ENCODE measurements at places on chromosomes 3 and 15.

GRCh38 chr3:4906107-4906621, 73.1 kb upstream of the BHLHE40 start:
- DNase-seq = peak; percentile 36

GRCh38 chr15:90560229-90560776, 30.6 kb downstream of the CRTC3 start:
- peak; percentile 55 for DNase-seq

DNA sequence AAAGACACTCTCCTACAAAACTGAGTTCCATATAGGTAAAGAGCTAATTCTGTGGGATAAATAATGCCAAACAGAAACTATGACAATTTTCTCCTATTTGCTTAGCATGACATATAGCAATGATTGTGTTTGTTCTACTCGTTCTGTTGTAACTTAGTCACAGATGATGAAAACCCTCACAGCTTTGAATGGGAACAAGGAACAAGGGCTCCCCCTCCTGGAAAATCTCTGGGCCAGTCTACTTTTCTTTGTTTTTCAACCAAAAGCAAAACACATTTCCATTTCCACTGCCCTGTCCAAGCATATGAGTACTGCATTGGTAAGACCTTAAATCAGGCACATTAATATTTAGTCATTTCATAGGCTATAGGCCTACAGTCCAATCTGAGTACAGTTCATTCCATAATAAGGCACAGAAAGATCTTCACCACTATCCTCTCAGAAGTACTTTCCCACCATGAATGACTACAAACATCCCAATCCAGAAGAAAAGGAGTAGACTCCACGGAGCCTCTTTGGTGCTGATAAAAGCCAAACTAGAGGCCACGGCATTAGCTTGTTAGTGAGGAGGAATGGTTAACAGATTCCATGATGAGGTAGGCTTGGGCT, 67.1 kb downstream of the ATP8B4 start:
- DNase-seq = peak; percentile 87

GRCh38 chr3:87435926-87436620, 159.7 kb upstream of the POU1F1 start:
- DNase-seq = no peak

GRCh38 chr15:68691705-68692104, 112.9 kb downstream of the CORO2B start:
- no peak for DNase-seq

- DNase-seq = no peak
These were observed 708 bp upstream of the PTPN23 start for GRCh38 chr3:47380026-47380600.

DNA sequence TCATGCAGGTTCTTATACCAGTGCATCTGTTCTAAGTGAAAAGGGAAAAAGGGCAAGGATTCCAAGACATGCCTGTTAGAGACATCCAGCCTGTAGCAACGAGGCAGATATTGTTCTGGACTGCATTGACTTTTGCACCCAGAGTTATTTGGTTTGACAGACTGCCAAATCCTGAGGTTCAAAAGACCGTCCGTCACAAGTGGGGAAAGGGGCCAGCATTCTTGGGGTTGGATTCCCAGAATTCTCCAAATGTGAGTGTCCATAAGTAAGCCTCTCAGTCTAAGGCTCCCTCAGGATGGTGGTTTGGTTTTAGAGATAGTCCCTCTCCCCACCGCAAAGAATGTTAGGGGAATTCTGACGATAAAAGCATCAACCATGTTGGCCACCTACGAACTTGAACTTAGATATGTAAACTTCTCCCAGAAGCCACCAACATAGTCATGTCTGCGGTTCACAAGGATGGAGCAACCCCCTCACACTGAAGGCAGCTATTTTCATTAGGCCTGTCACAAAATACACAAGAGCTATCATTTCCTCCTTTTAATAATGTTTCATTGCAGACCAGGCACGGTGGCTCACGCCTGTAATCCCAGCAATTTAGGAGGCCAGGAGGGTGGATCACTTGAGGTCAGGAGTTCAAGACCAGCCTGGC, 13.6 kb upstream of the LACTB start:
- peak; percentile 99 for DNase-seq

GRCh38 chr3:57974796-57975388, 33.3 kb upstream of the FLNB start:
- peak; percentile 85 for DNase-seq

DNA sequence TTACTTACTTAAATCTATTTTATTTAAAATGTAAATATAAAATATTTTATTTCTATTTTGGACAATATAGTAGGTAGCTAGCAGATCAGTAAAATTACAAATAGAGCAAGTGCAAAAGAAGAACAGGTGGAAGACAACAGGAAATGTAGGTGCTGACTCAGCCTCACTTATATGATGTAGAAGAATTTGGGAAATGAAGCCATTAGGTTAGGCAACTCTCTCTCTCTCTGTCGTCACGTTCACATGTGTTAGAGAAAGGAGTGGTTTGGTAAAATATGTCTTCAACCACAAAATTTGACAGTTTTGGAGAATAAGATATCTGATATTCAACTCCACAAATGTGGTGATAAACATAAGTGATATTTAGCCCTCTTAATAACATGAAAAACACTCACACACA, 532.5 kb upstream of the KCNMB2 start:
- DNase-seq = no peak

GRCh38 chr15:64224511-64224910, 61.7 kb upstream of the PPIB start:
- DNase-seq = no peak

DNA sequence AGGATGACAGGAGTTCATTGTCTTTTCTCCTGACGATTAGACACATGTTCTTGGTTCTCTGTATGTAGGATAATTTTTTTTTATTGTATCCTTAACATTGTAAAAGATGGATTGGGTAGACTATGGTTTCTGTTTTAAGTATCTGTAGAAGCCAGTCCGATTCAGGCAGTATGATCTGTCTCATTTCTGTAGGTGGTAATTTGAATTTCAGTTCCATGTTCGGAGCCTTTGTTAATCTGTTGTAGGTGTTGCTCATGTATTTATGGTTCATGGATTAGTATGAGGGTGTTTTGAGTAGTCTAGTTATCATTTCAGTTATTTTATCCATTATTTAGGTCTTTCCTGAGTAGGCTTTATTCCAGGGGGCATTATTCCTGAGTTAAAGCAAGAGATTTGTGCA, 32.4 kb upstream of the MME start:
- no peak for DNase-seq

GRCh38 chr3:129442486-129442885, 2.5 kb downstream of the IFT122 start:
- no peak for DNase-seq

- DNase-seq = peak; percentile 73
These were observed at the start of gene SH3GL3 for GRCh38 chr15:83446904-83447709. TSS of gene SH3GL3 (plus strand) at chr15:83447341. CDS start at chr15:83447534, 193 bp downstream.

DNA sequence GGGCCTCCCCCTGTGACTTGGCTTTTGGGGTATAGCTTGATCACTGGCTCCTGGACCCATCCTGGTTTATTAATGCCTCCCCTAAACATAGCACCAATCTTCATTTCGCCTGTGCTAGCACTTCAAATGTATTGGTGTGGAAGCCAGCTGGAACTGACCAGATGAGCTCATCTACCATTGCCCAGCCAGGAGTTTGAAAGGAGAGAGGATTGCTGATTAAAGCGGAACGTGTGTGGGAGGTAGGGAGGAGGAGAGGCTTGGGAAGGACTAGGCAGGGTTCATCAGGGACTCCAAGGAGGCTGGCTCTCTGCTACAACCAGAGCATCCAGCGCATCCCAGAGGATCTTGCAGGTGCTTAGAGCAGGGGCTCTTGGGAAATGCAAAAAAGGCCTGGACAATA, 34.4 kb upstream of the TLE3 start:
- no peak for DNase-seq

DNA sequence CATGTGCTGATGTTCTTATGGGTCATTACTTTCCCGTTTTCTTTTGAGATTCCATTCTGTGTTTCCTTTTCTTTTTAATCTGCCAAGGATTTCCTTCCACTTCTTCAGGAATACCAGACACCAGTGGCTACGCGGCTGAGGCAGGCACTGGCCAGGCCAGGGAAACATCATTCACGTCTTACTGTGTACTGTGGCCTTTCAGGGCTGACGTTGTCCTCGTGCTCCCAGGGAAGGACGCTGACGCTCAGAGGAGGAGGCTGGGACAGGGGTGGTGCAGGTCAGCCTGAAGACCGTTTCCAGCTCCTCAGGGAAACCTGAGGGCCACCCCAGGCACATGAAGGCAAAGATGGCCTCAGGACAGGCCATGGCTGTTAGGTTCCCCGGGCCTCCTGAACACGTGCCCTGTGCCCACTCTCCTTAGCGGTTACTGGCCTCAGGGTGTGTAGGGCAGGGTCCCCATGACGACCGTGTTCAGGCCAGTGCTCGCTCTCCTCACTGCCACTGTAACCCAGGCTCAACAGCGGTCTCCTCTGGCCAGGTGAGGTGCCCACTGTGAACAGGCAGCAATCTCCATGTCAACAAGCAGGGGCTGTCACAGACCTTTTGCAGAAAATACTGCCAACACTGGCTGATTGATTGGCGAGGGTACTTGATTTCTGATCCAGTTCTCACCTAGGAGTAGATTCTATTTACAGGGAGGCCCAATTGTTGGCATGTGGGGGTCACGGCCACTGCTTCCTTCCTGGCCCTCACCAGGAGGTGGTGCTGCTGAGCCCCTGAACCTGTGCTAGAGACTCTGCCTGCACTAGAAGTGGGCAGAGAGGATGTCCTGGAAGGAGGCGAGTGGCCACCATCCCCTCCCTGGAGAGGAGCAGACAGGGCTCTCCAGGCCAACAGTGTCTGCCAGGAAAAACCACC, 169.5 kb downstream of the ATP10A start:
- peak; percentile 21 for DNase-seq

DNA sequence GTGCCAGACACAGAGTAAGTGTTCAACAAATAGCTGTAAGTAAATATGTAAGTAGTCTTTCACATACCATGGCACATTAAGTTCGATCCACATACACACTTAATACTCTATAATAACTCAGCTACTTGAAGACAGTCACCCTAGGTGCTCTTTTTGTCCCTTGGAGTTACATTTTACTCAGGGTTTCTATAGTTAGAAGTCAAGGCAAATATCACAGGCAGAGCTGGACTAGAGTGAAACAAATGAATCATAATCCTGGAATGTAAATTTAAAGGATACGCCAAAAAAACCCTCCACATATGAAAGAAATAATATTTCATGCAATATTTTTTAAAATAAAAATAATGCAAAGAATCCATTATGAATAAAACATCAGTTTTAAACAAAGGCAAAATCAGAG, 461.8 kb downstream of the MAGI1 start:
- DNase-seq = no peak

DNA sequence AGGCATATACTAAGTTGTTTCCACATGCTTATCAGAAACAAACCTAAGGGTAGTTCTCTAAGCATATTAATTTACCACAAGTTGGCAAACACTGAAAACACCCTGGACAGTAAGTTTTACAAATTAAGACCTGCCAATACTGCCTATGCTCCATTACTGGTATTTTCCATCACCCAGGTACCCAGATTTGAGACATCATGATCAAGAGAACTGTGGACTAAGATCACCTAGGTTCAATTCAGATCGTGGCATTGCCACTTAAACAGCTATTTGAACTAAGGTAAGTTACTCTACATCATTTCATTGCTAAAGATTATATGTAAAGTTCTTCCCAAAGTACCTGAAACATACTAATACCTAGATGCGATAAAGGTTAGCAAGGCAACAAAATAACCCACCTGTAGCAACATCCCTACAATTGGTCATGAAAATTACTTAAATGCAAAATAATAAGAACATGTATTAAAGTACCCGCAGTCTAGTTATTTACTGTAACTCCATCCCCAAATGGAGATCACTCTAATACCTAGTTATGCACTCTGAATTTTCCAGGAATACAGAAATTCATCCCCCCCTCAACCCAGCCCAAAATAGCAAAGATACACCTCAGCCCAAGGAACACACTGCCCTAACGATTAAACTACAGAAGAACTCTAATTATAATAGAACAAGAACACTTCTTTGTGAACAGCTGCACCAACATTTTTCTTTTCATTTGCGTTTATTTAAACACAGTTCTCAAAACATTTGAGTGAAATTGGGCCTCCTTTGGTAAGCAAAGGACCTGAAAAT, 21.6 kb downstream of the TRA2B start:
- no peak for DNase-seq

- DNase-seq = peak; percentile 7
These were observed 402.1 kb upstream of the MCTP2 start for GRCh38 chr15:93829115-93829870.

DNA sequence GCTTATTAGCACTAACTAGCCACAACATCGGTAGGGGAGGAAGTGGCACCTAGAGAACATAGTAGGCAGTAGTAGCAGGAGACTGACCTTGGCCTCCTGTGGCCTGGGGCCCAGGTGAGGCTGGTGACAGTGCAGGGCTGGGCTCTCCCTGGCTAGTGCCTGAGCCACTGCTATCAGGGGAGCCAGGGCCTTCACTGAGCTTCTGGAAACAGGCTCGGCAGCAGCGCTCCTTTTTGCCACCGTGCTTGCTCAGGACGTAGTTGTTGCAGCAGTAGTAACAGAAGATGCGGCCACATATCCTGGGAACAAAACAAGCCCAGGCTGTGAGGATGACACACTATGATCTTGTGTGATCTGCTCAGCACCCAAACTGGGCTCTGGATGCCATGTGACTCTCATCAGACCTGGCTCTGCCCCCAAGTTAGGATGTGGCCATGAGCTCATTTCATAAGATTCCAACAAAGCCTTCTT, 15.1 kb downstream of the CXCR6 start:
- DNase-seq = no peak

- no peak for DNase-seq
These were observed 30.3 kb downstream of the FGF12 start for GRCh38 chr3:192696943-192697587.

DNA sequence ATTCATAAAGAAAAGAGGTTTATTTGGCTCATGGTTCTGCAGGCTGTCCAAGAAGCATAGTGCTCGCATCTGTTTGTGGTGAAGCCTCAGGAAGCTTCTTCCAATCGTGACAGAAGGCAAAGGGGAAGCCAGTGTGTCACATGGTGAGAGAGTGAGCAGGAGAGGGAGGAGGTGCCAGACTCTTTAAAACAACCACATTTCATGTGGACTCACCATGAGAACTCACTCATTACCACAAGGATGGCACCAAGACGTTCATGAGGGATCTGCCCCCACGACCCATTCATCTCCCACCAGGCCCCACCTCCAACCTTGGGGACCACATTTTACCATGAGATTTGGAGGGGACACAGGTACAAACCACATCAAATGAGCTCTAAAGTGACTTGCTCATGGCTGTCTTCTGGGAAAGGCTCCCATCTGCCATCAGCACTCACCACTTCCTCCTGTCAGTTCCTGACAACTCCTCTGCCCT, 327.3 kb upstream of the TLE3 start:
- DNase-seq = no peak

- DNase-seq = no peak
These were observed 52.1 kb downstream of the NEK10 start for GRCh38 chr3:27317096-27317495.

Measured in A549 (cell line).